ENCODE measurements at places on chromosomes 3 and 15.

GRCh38 chr15:78810362-78811123, 721 bp downstream of the ADAMTS7 start:
- DNase-seq, result peak; percentile 66

DNA sequence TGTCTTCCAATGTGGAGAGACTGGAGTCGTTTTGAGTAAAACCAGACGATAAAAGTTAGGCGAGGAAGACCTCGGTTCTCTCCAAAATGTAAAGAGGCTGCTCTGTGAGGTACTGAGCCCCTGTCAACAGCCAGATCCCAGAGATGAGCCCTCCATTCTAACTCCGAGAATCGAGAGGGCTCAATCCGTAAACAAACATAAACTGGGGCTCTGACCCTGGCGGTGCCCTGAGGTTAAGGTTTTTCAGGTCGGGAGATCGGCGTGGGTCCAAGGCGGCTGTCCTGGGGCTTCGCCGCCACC, 417 bp downstream of the TBCCD1 start:
- no peak for DNase-seq

DNA sequence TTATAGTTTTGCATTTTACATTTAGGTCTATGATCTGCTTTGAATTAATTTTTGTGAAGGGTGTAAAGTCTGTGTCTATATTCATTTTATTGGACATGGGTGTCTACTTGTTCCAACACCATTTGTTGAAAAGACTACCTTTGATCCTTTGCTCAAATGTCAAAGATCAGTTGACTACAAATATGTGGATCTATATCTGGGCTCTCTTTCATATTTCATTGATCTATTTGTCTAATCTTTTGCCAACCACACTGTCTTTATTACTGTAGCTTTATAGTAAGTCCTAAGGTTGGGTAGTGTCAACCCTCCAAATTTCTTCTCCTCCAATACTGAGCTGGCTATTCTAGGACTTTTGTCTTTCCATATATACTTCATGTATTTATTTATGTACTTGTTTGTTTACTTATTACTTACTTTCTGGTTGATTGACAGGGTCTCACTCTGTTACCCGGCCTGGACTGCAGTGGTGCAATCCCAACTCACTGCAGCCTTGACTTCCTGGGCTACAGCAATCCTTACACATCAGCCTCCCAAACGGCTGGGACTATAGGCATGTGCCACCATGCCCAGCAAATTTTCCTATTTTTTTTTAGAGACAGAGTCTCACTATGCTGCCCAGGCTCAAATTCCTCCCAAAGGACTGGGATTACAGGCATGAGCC, 53.8 kb upstream of the TTBK2 start:
- DNase-seq, result no peak

- DNase-seq, result no peak
Observed at GRCh38 chr15:27482287-27482686, 511.3 kb downstream of the GABRG3 start.

DNA sequence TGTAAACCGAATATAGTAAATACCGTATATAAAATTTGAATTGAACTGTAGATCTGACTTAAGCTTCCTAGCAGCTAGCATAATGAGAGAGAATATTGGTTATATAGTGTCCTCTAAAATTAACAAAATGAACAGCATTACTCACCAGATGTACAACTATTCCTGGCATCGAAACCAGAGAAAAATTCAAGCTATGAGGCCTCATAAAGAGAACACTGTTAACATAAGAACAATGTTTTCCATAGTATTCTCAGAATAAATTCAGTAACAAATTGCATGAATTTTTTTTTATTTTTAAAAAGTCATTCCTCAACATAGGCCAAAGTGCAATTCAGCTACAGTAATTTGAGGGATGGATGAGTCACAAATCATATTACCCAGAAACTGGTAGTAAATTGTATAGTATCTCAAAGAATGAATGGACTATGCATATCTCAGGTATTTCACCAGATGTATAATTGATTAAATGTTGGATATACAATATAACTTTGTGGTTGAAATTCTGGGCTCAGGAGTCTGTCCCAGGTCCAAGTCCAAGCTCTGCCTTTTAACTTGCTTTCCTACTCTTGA, 5.0 kb downstream of the TMEM207 start:
- DNase-seq, result no peak

- DNase-seq, result no peak
Observed at GRCh38 chr3:36814776-36815175, 50.4 kb upstream of the DCLK3 start.

GRCh38 chr15:85389772-85390171, 9.4 kb downstream of the AKAP13 start:
- DNase-seq, result no peak

DNA sequence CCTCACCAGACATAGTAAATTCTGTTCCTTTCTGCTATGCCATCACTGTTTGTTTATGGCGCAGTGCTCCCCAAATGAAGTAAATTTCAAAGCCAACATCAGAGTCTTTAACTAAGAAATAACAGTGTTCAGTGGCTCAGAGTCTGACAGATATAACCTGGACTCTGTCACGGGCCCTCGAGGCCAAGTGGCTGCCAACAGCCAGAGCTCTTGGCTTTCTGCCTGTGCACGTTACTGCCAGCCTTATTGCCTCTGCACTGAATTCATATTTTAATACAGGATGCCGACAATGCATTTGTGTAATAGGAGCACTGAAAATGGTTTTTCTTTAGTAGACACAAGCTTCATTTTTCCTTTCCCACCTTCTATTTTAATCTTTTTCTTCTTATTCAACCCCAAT, 219.9 kb downstream of the NLGN1 start:
- peak; percentile 23 for DNase-seq

DNA sequence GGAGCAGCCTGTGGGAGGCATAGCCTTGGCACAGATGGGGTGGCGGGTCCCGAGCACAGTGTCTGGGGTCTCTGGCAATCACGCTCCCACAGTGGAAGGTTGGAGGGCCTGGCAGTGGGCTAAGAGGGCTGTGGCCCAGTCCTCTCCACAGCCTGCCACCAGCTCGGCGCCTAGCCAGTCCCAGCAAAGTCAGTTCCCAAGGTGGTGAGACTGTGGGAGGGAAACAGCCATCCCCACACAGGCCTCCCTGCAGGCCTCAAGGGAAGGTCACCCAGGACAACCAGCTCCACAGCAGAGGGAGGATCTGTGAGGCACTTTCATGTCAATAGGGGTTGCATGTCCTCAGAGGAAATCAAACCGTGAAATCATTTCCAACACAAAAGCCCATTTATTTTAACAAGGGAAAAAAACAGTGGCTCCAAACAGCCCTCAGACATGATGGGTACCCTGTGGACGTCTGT, 27.6 kb upstream of the LIMD1 start:
- DNase-seq, result no peak

- no peak for DNase-seq
Observed at GRCh38 chr3:55912880-55913279, 425.8 kb upstream of the WNT5A start.

- no peak for DNase-seq
Observed at GRCh38 chr3:38576131-38576525, 73.4 kb downstream of the SCN5A start.

- DNase-seq, result peak; percentile 35
Observed at GRCh38 chr15:47415539-47415971, 301.8 kb upstream of the SEMA6D start.

DNA sequence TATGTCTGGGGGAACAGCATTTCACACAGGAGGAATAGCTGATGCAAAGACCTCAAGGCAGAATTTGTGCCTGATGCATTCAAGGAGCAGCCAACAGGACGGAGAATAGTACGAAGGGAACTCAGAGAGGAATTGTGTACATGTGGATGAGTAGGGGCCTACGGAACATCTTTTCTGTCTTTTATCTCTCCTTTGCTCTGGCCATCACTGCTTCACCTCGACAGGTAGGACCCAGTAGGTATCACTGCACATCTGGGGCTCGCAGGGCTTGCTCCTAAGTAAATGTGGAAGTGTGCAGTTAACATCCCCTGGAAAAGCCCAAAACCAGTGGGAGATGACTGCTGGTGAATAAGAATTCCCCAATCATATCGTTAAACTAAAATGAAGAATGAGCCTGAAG, 56.4 kb upstream of the POU1F1 start:
- DNase-seq, result no peak

DNA sequence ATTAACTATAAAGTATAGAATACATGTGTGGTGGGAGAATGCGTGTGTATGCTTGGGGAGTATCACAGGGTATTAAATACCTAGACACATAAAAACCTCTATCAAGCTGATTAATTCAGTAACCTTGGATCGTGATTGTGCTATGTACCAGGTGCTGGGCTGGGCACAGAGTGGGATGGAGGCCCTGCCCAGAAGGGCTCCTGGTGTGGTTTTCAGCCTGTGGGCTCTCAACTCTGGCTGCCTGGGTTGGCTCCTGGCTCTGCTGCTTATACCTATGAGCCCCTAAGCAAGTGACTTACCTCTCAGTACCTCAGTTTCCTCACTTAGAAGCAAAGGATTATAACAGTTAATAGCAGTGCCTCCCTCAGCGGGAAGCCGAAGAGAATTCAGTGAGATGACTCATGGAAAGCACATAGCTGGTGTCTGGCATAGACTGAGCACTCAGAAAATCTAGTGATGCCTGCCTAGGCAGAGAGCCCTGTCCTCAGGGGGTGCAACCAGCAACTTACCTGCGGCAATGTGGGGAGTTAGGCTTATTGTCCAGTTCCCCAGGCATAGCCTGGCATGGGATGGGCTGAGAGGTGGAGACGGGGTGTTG, 90.6 kb upstream of the MYZAP start:
- DNase-seq, result peak; percentile 40

GRCh38 chr3:52483577-52484381, 11.4 kb upstream of the STAB1 start:
- DNase-seq, result no peak

- DNase-seq, result no peak
Observed at GRCh38 chr3:98032265-98032664, 2.9 kb downstream of the GABRR3 start.

GRCh38 chr15:53829923-53830459, 70.5 kb upstream of the WDR72 start:
- no peak for DNase-seq

- no peak for DNase-seq
Observed at GRCh38 chr3:39158148-39158715, 4.8 kb upstream of the CSRNP1 start.

GRCh38 chr15:58378241-58379085, 53.3 kb upstream of the LIPC start:
- DNase-seq, result no peak

- DNase-seq, result no peak
Observed at GRCh38 chr3:123261666-123262065, 59.9 kb downstream of the SEC22A start.

GRCh38 chr15:55696221-55696620, 46.7 kb downstream of the PRTG start:
- DNase-seq, result no peak

GRCh38 chr15:40510201-40510600, 39.4 kb downstream of the CHST14 start:
- DNase-seq, result peak; percentile 31

GRCh38 chr3:189629803-189630455, 1.3 kb upstream of the TP63 start:
- peak; percentile 61 for DNase-seq

DNA sequence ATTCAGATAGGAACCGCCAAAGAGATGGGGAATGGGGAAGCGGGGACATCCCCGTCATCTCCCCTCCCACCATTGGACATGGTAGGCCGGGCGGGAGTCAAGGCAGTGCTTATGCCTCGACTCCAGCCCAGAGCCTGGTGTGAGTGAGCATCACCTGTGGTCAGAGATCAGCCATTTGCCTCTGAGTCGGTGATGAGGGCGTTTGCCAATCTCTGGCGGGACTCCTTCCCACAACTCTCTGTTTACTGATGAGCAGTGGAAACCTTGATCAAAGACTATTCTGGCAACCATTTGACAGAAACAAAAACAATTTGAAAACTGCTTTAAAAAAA, 63.9 kb upstream of the HES1 start:
- no peak for DNase-seq

DNA sequence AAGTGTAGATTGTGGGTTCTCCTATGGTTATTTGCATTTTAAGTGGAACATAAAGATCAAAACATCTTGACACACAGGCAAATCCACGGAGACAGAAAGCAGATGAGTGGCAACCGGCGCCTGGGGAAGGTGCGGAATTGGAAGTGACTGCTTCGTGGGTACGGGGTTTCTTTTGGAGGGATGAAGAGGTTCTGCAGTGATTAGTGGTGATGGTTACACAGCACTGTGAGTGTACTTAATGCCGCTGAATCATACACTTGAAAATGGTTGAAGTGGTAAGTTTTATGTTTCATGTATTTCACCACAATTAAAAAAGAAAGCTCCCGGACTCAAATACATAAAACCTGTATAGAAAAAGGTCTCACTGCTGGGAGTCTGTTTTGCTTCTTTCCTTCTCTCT, 18.5 kb upstream of the VPS33B start:
- no peak for DNase-seq

GRCh38 chr15:37217567-37217966, 117.2 kb upstream of the MEIS2 start:
- no peak for DNase-seq

DNA sequence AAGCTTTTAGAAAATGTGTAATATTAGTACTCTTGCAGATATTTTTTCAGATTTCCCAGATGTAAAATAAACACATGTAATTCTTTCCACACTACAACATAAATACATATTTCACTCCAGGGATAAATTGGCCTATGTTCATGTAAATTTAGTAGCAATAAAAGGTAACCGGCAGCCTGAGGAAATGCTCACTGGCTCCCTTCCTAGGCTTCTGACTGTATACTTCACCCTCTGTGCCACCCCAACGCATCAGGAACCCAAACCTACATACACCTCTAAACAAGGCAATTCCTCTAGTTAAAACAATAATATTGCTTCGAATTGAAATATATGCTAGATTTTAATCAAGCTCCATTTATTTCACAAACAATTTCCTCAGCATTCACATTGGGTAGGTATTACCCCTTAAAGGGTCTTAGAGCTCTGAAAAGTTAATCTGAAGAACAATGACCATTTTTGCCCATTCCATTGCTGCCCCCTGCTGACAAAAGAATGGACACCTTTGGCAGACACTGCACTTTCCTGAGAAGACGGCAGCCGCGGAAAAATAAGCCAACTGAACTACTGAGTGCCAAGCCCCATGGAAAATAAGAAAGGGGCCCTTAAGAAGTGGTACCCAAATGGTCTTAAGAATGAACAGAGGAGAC, 212.5 kb downstream of the OSBPL10 start:
- DNase-seq, result peak; percentile 75

DNA sequence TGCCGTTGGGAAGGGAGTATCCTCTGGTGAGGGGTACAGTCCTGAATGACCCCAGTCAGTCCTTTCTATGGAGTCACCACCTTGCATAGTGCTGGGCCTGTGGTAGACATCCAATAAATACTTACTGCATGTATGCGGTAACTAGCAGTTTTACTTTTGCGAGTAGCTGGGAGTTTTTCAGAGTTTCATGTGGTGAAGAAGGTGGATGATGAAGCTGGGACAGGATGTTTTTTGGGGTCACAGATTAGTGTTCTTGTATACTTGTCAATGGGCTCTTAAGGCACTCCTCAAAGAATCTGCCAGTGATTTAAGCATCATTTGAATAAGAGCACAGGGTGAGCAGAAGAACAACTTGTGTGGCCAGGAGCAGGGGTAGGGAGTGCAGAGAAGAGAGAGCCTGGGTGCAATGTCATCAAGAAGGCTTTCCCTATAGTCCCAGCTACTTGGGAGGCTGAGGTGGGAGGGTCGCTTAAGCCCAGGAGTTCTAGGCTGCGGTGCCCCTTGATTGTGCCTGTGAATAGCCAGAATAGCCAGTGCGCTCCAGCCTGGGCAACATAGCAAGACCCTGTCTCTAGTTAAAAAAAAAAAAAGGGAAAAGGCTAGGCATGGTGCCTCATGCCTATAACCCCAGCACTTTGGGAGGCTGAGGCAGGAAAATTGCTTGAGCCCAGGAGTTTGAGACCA, 22.1 kb downstream of the PPCDC start:
- no peak for DNase-seq

Data from cardiac fibroblast (primary cell).